Activated CD4-positive, alpha-beta T cell treated with anti-CD3 and anti-CD28 coated beads, Interleukin-2, Interleukin-4, amounts not matched to agents 100 ng/mL and 50 ng/mL, durations not matched to agents 16 hours and 8 hours (primary cell): ENCODE measurements at places on chromosomes 5 and 9.

- DNase-seq, result no peak
Observed at GRCh38 chr5:43530648-43531047, 15.7 kb upstream of the C5orf34 start.

- no peak for DNase-seq
Observed at GRCh38 chr5:37842048-37842447, 2.2 kb upstream of the GDNF start.

- no peak for DNase-seq
Observed at GRCh38 chr5:9025942-9026341, 519.9 kb downstream of the SEMA5A start.

DNA sequence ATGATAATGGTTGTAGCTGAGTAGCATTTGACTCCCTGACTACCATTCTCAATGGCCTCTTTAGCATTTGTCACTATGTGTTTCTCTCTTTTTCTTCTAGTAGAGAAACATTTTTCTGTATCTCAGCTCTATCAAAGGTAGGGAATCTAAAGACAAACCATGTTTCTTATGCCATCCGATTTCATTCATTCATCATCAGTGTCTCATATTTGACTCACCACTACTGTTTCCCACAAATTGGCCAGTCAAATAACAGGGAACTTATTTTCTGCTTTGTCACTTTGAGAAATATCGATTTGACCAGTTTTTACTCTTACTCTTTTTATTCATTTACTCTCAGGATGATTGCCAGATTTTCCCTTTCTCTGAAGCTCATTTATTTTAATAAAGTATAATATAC is 282.3 kb downstream of the TMEM167A start:
- no peak for DNase-seq

- DNase-seq, result no peak
Observed at GRCh38 chr5:154829181-154829588, 21.2 kb downstream of the FAXDC2 start.

- no peak for DNase-seq
Observed at GRCh38 chr5:125333416-125333815, 587.0 kb upstream of the ZNF608 start.

GRCh38 chr9:94870793-94871558 is 144.5 kb downstream of the AOPEP start:
- DNase-seq, result peak; percentile 72

- DNase-seq, result no peak
Observed at GRCh38 chr9:132753593-132753880, 83.3 kb downstream of the GTF3C4 start.
